Activated CD4-positive, alpha-beta T cell treated with anti-CD3 and anti-CD28 coated beads, Interleukin-2, amount 50 U/mL, for 1 hour (primary cell): ENCODE measurements at places on chromosomes 16 and 17.

DNA sequence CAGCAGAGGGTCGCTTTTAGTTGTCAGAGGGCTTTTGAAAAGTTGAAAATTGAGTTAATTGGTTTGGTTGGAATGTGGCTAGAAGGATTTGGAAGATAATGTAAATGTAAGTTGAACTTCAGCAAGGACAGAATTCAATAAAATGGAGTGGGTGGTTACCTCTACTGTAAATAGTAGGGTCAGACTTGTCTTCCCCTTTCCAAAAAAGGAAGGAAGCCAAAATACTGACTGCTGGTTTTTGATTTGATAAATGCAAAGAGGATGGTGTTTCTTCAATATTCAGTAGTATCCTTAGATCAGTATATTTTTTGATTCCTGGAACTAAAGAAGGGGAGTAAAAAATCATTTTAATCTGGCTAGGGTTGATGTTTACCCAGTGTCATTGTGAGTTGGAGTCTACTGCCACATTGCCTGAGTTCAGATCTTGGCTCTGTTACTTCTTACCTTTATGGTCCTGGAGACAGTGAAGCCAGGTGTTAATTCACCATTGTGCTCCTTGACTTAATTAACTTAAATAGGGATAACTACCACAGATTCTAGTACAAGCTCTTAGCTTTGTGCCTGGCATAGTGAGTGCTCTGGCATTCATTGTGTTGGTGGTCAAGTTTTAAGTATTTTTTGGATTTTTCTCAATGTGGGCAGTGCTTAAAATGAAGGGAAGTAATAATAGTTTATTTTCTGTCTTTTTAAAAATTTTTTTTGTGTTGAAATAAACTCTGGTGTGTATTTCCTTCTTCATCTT is 4.4 kb downstream of the HAPSTR1 start:
- DNase-seq: no peak

- no peak for DNase-seq
Observed at GRCh38 chr17:46895171-46895570, 27.8 kb upstream of the GOSR2 start.

- DNase-seq: no peak
Observed at GRCh38 chr16:49623501-49624266, 232.2 kb downstream of the ZNF423 start.

DNA sequence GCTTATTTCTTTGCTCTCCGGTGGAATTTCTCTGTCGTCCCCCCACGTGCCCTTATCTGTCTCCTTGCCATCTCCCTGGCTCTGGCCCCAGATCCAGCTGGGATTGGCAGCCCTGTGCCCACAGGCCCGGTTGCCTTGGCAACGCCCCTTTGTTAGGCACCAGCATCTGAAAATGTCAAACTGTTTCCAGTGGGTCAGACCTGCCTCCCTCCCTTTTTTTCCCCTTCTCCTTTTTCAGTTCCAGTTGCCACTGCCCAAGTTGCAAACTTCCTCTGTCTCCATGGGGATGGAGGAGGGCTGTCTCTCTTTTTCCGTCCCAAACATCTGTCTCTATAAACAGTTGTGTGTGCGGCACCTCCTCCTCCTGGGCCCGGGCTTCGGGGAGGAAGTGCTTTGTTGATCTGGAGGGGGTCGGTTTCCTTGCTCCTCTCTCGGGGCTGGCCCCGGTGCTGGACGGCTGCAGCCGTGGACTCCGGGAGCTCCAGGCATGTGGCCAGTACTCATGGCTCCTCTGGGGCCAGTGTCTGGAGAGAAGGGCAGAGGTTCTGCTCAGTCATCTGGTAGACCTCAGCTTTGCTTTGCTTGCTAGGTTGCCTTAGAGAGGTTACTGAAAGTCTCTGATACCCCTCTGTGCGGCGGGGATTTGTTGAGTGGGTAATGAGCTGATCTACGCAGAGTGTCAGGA is 35.3 kb downstream of the SOCS3 start:
- peak; percentile 22 for DNase-seq

DNA sequence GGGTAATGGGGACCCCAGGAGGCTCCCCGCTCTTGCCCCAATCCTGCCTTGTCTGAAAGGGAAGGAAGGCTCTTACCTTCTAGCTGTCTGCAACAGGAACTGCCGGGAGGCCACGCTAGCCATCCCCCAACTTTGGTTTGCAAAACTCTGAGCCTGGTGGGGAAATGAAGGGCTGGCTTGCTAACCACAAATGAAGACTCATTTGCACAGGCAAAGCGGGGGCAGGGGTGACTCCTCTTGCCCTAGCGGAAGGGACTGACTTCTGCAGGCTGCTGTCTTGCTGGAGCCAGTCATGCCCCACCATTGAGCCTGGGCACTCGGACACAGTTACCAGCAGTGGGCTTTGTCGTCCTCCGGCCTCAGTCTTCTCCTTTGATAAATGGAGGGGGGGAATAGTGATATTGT is 52.6 kb downstream of the PLCG2 start:
- peak; percentile 4 for DNase-seq

DNA sequence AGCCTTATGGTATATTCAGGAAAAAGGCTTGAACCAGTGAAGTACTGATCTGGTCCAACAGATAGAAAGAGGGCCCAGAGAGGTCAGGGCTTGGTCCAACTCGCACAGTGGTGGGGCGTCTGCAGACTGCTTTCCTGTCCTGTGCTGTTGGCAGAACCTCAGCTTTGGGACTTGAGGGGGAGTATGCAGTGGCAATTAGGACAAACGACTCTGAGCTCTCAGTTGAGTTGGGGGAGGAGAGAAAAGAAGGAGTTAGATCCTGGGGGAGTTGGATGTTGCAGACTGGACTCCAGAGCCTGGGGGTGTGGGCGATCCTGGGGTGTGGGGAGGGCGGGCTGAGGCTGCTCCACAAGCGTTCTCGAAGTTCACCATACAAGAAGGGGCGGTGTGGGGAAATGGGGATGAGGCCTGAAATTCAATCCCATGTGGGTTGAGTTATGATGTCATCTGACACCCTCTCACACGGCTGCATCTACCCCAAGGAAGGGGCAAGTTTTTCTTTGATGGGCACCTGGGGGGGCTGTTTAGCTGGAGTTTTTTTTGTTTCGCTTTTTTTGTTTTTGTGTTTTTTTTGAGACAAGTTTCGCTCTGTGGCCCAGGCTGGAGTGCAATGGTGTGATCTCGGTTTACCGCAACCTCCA is 14.6 kb downstream of the GRB7 start:
- no peak for DNase-seq

- no peak for DNase-seq
Observed at GRCh38 chr16:21652453-21652852, at the start of gene IGSF6. Gene IGSF6 (minus strand): TSS chr16:21652608. CDS start chr16:21652598, 10 bp downstream.
